ENCODE measurements at places on chromosomes 5 and 9. TPM values are rescaled to one million over a fixed set of nuclear protein-coding genes. Genes with fewer than 3 reads are reported as not detected.

Gene SSNA1
- total RNA-seq = 91.8 TPM

Gene LCN12
- total RNA-seq = not detected

Gene IFNA7
- not detected for total RNA-seq

Gene RNF180
- 4.7 TPM for total RNA-seq

Gene KLHL9
- 29.3 TPM for total RNA-seq

Gene SPOCK1
- 24.4 TPM for total RNA-seq

Gene TMEM171
- total RNA-seq = 2.3 TPM

Gene PPP3R2
- total RNA-seq = not detected

Gene NXNL2
- not detected for total RNA-seq

Gene DIRAS2
- total RNA-seq = 0.18 TPM

Gene PRELID2
- total RNA-seq = 8.3 TPM

Gene CNTFR
- total RNA-seq = not detected

Gene ABLIM3
- total RNA-seq = 57.9 TPM

Gene MZB1
- total RNA-seq = 0.29 TPM

Data from glomerular endothelial cell (primary cell).